ENCODE measurements at places on chromosomes 6 and 20.
A peak's percentile ranks its signal among the peaks of the same experiment; 100 is the strongest.

DNA sequence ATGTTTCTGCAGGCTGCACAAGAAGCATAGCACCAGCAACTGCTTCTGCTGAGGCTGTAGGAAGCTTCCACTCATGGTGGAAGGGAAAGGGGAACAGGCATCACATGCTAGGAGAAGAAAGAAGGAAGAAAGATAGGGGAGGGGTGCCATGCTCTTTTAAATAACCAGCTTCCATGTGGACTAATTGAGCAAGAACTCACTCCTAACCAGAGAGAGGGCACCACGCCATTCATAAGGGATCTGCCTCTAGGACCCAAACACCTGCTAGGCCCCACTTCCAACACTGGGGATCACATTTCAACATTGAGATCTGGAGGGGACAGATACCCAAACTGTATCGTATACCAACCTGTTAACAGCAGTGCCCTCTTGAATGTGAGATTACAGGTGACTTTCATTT lies 46.9 kb upstream of the ARMC2 start:
- no peak for DNase-seq

DNA sequence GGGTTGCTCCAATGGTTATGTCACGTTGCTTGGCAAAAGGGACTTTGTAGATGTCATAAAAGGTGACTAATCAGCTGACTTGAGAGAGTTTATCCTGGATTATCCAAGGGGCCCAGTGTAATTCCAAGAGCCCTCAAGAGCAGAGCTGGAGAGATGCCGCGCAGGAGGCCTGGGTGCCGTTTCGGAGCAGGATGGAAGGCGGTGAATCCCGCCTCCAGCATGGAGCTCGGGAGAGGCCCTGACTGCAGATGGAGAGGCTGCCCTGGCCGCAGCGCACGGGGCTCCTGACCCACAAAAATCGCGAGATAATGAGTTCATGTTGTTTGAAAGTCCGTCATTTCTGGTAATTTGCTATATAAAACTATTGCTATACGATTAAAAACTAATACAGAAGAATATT lies 219.8 kb downstream of the ZDHHC14 start:
- DNase-seq, result no peak

DNA sequence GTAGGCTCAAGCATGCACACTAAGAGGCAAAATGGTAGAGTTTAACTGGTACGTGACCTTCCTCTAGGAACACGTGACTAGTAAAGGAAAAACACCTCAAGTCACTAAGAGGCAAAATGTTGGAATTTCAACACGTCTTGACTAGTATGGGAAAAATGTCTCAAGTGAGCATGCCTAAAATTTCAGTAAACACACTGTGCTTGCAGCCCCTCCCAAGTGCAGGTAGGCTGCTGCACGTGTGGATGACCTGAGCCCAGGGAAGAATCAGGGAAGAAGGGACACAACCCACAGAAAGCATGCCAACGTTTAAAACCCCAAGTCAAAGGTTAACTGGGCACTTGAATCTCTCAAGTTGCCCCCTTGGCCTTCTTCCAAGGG lies 162.2 kb downstream of the TENT5A start:
- DNase-seq, result no peak

DNA sequence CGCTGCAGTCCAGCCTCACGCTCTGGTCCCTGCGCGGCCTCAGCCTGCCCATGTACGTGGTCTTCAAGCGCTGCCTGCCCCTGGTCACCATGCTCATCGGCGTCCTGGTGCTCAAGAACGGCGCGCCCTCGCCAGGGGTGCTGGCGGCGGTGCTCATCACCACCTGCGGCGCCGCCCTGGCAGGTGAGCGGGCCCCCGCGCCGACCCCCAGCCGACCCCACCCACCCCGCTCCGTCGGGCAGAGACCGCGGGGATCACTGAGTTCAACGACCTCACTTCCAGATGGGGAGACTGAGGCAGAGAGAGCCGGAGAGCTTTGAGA lies 545 bp downstream of the SLC35D3 start:
- DNase-seq, result peak; percentile 49

DNA sequence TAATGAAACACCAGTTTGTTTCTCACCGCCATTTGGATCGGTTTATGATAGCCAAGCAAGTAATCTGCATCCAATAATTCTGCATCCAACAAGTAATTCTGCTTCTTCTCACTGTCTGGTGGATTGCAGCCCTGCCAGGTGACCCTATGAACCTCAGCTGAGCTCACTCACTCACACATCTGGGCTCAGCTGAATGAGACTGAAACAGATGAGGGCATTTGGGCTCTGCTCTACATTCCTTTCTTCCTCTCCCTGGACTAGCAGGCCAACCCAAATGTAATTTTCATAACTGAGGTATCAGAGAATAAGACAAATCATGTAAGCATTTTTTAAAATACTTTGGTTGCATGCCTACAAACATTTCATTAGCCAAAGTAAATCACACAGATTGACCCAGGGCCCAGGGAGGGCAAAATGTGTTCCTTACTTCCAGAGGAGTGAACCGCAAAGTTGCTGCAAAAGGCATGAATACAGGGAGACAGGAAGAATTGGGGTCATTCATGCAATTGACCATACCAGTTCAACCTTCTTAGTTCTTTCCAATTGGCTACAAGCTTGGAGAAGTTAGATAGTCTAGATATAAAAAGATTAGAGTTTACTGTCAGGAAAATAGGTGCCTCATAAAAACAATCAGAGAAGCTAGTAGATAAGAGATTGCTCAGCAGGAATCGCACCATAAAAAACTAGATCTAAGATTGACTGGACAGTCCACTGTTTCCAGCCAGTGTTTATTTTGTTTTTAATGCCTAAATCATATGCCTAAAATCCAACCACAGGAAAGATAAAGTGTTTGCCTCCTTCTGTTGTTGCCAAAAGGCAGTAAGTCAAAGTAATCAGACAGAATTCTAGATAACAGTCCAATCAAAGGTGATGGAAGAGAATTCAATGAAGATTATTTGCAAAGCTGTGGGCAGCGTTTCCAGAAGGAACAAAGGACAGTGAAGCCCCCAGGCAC lies 43.7 kb downstream of the CBLN4 start:
- DNase-seq, result no peak

- no peak for DNase-seq
These were observed 146.8 kb downstream of the CDC5L start for GRCh38 chr6:44534291-44534690.

- no peak for DNase-seq
These were observed 74.4 kb downstream of the OPRM1 start for GRCh38 chr6:154113392-154113791.

DNA sequence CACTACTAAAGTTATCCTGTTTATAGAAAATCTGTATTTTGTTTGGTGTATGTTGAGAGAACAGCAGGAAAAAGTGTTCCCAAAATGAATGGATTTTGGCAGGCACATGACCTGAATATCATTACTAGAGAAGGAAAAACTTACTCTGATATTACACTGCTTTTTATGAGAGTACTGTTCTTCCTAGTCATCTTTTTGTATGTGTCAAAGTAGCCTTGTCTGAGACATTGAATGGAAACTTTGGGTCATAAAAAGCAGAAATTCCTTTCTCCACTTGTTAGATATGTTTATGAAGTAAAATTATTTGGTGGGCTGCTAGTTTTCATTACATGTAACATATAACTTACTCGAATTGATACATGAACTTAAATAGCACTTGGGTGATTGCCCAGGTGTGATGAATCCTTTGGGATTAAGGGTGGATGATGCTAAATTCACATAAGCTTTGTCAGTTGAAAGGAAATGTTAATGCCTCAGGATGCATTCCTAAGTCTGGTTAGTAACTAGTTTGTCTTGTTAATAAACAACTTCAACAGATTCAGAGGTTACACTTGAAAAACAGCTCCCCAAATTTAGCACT lies 206.7 kb downstream of the CENPW start:
- DNase-seq, result no peak

DNA sequence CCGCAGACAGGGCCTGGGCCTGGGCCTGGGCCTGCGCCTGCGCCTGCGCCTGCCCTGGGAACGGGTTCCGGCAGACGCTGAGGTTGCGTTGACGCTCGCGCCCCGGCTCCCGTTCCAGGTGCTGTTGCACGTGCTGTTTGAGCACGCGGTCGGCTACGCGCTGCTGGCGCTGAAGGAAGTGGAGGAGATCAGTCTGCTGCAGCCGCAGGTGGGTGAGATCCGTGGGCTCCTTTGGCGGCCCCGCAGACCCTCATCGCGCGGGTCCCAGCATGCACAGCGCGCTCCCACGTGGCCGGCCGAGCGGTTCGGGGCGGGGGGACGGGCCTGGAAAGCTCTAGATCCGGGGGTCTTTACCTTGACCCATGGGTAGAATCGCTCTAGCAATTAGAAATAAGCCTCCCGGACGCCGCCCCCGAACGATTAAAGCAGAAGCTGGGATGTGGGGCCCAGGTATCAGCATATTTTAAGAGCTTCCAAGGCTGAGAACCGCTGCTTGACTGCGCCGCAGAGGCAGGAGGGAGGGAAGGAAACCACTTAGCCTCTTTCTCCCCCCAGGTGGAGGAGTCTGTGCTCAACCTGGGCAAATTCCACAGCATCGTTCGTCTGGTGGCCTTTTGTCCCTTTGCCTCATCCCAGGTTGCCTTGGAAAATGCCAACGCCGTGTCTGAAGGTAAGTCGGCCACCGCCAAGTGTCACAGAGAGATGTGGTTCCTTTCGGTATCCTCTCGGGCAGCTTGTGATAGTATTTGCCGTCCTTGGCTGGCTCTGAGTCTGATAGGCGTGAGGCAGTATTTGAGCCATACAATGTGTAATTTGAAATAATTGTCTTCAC lies 508 bp downstream of the NOP56 start:
- DNase-seq, result peak; percentile 39

DNA sequence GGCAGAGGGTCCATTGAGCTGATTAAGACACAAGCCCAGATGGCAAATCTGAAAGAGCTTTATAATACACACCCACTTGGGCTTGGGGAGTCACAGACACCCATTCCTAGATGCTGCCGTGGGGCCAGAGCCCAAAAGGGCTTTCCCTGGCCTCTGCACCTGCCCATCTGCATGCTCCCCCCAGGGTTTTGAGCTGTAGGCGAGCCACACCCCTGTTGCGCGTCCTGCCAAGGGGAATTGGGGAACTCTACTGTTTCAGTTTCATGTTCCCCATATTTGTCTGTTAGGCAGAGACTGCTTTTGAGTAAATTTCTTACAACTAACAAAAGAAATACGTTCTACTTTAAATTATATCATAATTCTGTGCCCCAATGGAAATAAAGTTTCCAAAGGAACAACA lies 52.9 kb upstream of the FNDC1 start:
- no peak for DNase-seq

GRCh38 chr20:44651684-44652423 lies at the start of gene ADA:
Gene ADA, minus strand, starts transcription at chr20:44651699. Its CDS starts 92 bp downstream, at chr20:44651607.
- peak; percentile 82 for DNase-seq

DNA sequence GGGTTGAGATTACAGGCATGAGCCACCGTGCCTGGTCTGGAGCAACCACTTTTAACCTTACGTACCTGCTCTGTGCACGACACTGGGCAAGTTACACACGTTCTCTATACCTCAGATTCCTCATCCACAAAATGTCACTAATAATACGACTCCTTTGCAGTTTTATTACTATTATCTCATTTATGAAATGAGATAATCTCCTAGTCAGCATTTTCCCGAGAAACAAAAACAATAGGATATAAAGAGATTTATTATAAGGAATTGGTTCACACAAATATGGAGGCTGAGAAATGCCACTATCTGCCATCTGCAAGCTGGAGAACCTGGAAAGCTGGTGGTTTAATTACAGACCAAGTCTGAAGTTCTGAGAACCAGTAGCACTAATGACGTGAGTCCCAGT lies 12.0 kb upstream of the KIF13A start:
- no peak for DNase-seq

- DNase-seq, result no peak
These were observed 16.4 kb upstream of the CYP24A1 start for GRCh38 chr20:54190217-54190616.

DNA sequence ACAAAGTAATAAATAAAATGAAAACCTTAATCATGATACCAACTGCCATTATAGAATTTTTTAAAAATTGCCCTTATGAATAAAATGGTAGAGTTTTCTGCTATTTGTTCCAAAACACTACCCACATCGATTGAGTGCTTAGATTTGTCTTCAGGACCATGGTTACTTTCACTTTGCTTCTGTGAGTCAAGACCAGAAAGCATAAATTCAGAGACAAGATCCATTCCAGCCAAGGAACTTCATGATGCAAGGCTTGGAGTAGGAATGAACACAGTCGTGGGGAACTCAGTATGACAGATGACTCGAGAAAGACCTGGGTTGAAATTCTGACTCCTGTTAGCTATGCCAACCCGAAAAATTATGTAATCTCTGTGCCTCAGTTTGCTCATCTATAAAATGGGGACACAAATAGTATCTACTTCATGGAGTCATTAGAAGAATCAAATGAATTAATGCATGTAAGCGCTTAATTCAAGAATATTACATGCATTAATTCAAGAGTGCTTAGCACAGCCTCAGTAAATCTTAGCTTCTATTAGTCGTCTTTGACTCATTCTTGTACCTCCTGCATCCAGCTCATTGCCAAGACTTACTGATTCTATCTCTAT lies 72.5 kb upstream of the MYLIP start:
- DNase-seq, result no peak

DNA sequence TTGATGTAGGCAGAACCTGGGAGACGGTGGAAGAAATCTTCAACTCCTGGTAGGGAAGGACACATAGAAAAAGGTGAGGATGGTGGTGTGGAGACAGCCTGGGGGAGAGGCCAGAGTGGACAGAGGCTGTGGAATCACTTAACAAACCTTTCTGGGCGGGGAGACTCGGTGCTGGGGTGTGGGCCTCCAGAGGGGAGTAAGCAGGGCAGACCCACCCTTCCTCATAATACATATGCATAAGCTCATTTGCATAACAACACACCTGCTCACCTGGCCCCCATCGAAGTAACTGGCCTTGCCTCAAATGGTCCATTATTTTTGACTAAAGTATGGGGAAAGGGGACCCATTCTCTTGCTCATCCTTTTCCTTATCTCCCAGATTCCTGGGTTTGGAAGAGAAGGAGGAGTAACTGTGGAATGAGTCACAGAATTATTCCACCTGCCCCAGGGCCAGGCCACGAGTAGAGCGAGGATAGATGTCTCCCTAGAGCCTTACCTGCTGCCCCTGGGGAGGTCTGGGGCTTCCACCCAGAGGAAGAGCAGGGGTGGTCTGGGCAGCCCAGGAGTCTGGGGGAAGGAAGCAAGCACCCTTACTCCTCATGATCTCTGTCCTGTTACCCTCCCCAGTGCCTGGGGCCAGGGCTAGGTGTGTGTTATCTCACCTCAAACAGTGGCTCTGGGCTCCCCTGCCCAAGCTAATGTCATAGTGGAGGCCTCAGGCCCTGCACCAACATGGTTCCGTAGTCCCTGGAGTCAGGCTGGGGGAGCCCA lies 10.7 kb upstream of the VEGFA start:
- DNase-seq, result no peak

Data from astrocyte of the hippocampus (primary cell).